ENCODE measurements at places on chromosomes 2 and 18.

DNA sequence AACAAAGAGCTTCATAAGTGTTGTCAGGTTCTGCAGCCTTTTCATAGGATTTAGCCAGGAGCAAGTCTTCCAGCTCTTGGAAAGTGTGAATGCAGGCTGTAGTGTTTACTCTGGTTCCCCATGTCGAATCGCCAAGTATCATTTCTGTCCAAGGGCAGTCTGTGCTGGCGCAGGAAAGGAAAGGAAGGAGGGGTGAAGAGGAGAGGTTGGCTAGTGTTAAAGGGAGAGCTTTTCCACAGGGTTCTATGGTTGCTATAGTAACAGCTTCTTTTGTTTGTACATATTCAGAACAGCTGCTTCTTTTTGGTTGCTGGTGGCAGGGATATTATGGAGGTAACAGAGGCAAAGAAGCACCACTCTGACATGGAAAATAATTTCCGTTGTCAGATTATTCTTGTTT lies 69.9 kb downstream of the KCNH7 start:
- DNase-seq = peak; percentile 47

DNA sequence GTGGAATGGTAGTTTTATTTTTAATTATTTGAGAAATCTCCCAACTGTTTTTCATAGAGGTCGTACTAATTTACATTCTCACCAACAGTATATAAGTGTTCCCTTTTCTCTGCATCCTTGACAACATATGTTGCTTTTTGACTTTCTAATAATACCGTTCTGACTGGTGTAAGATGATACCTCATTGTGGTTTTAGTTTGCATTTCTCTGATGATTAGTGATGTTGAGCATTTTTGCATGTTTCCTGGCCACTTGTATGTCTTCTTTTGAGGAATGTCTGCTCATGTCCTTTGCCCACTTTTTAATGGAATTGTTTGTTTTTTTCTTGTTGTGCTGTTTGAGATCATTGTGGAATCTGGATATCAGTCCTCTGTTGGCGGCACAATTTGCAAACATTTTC lies 242.5 kb downstream of the ZNF521 start:
- DNase-seq = no peak

DNA sequence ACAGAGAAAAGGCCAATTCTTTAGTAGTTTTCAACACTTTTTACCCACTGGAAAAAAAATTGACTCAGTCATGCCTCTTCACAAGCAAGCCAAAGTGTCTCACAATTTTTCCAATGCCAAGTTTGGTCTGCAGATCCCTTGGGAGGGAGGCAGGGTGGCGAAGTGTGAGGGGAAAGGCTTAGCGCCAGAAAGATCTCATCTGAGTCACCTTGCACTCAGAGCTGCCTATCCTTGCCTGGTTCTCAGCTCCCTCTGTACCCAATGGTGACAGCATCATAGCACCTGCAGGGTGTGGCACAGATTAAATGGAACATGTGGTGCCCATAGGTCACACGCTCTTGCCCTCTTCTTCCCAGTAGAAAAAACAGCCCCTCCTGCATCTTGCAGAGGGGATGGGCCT lies 55.2 kb upstream of the GYPC start:
- DNase-seq = no peak

DNA sequence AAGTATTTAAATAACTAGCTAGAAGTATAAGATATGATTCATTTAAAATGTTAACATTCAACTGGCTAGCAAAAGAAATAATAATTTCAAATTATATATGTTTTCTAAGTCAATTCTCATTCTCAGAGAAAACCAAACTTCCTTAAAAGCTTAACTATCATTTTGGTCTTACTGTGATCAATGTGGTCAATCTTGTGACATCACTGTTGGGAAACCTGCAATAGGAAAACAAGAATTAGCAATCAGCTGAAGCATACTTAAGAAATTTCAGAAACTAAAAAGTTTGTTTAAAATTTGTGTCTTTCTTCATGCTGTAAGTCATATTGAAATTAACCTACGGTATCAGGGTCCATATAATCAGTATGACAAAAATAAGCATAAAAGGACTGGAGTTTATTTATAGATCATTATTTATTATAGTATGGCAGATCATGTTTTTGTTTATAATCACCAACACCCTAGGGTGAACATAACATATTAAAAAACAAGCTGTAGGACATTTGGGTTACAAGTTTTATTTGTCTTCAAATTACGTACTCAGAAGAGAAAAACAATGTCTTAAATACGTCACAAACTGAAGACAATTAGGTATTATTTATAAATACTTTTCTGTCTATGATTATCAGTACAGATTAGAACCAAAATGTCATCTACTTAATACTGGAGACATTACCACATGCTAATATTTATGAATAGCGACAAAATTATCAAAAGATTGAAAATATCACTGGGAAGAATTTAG lies 60.5 kb downstream of the BAZ2B start:
- DNase-seq = no peak

- DNase-seq = no peak
These were observed 142.0 kb downstream of the RTP5 start for GRCh38 chr2:242011516-242011915.

- no peak for DNase-seq
These were observed 136.5 kb downstream of the TXNL1 start for GRCh38 chr18:56501896-56502295.

DNA sequence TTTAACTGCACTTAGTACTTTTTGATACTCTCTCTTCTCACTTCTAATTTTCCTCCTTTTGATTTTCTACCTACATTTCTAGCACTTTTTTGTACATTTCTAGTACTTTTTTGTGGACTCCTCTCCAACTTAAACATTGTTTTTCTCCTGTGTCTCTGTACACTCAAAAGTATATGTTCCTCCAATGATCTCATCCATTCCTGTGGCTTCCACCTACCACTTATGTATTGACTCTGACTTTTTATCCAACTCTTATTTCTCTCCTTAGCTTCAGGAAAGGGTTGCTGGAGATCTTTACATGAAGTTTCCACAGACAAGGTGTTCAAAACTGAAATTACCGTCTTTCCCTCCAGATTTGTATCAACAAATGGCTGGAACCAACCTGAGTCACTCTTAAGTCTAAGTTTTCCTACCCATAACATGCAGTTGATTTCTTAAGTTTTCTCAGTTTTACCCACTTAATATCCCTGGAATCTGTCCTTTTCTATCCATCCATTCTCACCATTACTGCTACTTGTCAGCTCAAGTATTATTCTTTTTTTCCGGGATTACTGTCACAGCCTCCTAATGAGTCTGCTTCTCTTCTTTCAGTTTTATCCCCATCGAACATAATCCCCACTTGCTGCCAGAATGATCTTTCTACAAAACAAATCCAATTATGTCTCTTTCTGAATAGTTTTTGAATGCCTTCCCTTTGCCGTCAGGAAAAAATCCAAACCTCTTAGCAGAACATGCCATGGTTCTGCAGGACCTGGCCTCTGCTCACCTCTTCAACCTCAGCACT lies 22.6 kb upstream of the PELI1 start:
- DNase-seq = no peak

- DNase-seq = no peak
These were observed 52.1 kb downstream of the ABCG8 start for GRCh38 chr2:43890855-43891254.

DNA sequence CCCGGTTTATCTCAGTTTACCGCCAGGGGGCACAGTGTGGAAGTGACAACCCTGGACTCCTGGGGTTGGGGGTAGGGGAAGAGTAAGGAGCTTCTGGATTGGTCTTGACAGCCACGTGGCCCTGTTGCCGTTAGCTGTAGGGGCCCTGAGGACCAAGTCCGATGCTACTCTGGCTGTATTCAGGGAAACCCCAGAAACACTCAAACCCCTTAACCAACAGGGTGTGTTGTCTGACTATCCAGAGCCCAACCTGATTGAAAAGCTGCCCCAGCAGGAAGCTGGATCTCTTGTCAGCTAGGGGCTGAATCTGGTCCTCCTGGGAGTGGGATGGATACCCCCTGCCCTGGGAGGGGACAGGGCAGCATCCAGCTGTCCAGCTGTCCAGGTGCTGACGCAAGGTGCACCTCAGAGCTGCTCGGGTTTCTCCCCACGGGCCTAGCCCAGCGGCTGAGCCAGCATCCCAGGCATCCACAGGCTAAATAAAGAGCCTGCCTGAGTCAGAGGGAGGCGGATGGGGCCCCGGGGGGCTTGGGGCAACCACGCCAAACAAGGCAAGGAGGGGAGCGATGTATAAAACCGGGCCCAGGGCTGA lies 3.1 kb upstream of the GMPPA start:
- DNase-seq = no peak

DNA sequence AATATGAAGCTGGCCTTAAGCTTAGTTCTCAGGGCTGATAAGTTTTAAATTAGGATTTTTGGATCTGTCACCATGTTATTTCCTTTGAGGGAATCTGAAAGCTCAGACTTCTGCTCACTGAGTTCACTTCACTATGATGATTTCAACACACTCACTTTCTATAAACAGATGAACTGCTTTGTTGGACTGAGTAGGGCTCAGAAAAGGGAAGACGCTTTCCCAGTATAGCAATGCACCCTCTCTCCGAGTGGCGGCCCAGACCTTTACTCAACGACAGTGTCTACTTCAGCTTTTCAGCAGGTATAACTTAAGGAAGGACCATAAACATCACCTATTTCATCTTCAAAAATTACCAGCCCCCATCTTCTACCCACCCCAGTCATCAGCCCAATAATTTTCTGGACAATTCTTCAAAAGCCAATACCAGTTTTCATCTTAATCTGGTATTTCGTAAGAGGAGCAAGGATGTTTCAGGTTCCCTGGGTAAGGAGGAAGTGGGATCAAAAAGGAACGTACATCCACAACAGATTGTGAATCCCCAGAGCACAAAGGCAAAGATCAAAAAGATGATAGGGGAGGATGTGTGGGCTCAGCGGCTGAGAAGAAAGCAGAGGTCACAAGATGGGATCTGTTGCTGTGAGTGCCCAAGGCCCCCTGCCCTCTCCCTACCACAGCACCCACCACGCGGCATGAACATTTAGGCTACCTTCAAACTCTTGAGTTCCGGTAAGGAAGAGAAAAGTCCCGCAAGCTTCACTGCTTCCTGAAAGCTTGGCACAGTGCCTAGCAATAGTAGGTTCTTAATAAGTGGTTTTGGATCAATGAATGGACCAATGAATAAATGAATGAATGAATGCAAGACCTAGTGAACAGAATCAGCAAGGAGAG lies 41.9 kb downstream of the LPIN2 start:
- DNase-seq = no peak

GRCh38 chr2:74671479-74671878 lies 17.4 kb downstream of the SEMA4F start:
- no peak for DNase-seq

DNA sequence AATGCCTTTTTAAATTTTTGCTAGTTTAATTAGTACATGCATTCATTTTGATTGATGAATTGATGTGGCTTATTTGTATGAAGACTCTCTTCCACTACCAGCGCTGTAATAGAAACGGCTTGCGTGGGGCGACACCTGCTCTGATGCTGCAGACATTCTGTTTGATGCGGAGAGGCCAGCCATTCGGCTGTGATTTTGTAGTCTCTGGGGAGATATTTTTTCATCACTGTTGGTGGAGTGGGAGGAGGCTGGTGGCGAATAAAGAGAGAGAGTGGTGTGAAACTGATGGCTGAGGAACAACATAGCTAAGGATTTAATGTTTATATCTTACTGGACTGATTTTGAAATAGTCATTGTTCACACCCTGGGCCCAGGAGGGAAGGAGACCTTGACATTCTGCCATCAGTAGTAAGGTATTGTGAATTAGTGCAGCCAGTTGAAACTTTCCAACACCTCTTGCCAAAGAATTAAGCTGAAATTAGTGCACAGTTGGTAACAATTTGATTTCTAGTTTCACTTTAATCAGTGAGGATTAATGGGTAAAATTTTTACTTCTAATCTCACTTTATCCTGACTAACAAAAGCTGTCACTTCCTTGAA lies 224.1 kb downstream of the MTX2 start:
- no peak for DNase-seq

GRCh38 chr2:11745613-11746375 lies 638 bp upstream of the LPIN1 start:
- no peak for DNase-seq

- no peak for DNase-seq
These were observed 185.4 kb downstream of the TFCP2L1 start for GRCh38 chr2:121099329-121100290.

DNA sequence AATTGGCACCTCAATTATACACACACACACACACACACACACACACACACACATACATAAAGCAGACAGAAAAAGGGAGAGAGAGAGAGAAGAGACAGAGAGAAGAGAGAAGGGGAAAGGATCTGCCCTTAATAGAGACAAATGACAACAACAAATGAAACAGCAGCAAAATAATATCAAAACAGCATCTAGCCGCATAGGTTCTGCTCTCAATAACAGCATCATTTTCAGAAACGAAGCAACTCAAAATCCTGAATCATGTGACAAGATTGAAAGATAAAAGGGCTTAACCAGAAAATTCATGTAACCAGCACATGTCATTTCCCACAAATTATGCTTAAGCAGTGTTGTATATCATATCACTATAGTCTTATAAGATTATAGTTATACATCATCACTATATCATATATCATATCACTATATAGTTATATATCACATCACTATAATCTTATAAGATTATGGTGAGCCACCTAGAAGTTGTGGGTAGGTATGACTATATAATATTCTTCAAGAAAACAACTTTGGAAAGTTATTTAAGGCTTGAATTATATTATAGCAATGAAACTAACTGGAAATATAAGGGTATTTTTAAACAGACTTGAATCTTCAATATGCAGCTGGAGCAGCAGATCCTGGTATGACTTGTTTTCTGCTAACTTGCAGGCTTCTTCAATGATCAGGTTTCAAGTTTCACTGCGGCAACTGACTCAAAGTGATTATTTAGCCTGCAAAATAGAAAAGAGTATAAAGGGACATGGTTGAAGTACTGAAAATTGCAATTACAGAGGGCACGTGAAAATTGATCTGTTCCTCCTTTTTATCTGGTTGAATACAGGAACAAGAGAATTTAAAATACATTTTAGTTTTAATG lies 16.1 kb upstream of the VPS54 start:
- DNase-seq = no peak

DNA sequence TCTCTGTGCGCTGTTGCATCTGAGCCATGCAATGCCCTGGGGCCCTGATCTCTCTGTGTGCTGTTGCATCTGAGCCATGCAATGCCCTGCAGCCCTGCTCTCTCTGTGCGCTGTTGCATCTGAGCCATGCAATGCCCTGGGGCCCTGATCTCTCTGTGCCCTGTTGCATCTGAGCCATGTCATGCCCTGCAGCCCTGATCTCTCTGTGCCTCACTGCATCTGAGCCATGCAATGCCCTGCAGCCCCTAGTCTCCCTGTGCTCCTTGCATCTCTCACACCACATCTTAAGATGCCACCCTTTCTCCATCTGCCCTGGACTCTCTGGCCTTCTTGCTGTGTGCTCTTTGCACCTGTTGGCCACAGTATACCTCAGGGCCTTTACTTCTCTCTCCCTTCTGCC lies 56.2 kb downstream of the SOX11 start:
- no peak for DNase-seq

GRCh38 chr2:158187908-158188307 lies 86.2 kb downstream of the UPP2 start:
- no peak for DNase-seq

GRCh38 chr18:77405096-77405495 lies 155.4 kb downstream of the GALR1 start:
- no peak for DNase-seq
